ENCODE measurements at places on chromosomes 5 and 9.

DNA sequence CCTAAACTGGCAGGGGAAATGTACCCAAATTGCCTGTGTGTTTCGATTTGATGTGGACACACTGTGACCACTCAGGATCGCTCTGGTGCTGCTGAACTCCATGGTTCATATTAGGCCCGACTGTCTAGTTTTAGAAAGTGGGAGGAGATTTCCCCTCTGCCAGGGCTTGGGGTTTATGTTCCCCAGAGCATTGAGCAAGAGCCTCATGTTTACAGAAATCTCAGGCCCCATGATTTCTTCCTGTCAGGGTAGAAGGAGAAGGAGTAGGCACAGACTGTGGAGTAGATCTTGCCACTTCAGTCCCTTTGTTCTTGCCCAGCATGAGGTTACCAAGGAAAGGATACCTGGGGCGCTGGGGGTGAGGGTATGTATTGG, 40.8 kb upstream of the GLRX start:
- DNase-seq = no peak

- DNase-seq = no peak
These were observed 497.6 kb downstream of the NTRK2 start for GRCh38 chr9:85167146-85167545.

- no peak for DNase-seq
These were observed 111.0 kb downstream of the CD180 start for GRCh38 chr5:67085616-67086015.

DNA sequence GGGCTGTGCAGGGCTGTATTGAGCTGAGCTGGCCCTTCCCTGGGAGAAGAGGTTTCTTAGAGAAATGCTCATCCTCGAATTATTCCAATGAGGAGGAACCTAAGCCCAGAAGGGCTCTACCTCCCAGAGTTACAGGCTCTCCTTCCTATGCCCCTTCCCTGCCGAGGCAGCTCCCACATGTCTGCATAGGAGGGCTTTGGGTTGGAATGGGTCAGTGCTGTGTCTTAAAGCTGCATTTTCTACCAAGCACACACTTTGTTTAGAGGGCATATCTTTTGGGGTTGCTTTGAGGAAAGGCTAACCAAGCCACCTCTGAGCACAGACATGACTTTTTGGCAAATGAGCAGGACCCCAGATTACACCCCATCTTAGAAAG, 9.1 kb downstream of the NEK6 start:
- DNase-seq = no peak

DNA sequence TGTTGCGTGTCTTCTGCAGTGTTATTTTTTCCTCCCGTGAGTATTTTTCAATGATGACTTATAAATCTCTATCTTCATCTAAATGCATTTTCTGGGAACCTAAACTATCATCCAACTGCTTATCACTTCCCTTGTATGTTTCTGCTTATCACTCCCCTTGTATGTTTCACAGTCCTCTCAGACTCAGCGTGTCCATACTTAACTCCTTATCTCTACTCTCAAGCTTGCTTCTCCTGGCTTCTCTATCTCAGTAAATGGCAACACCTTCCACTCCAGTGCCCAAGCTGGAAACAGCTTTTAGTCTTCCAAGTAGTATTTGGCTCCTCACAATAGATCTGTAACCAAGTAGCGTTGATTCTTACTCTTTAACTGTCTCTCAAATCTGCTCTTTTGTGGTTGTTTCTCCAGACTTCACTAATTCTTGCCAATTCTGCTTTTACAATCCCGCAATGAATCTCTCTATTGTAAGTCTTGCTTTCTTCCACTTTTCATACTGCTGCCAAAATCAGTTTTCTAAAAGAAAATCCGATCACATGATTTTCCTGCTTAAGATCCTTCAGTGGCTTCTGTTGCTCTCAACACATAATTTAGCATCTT, 33.8 kb upstream of the TXNDC8 start:
- DNase-seq = no peak

GRCh38 chr9:77433675-77434445, 214.3 kb downstream of the GNA14 start:
- peak; percentile 59 for DNase-seq

- no peak for DNase-seq
These were observed 94.8 kb downstream of the AOPEP start for GRCh38 chr9:94821098-94821887.

- peak; percentile 57 for DNase-seq
These were observed 11.5 kb downstream of the SARDH start for GRCh38 chr9:133726401-133727276.

GRCh38 chr9:131419026-131419614, 25.2 kb downstream of the PRRC2B start:
- DNase-seq = no peak

DNA sequence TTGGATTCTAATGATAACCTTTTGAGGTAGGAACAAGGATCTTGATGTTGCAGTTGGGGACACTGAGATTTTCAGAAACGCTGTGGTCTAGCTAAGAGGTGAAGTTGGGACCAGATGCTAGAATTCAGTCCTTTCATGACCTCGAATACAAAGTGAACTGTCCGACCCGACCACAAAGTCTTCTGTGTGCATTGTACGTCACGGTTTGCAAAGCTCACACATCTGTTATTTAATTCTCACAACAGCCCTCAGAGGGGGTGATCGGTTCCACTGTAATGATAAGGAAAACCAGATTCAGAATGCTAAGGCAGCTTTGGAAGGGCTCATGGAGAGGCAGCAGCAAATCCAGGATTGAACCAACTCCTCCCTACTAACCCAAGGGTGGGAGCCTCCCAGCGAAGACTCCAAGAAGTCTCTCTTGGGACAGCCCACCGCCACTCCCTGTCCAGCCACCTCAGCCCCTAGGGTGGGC, 16.6 kb upstream of the KIF12 start:
- no peak for DNase-seq

- no peak for DNase-seq
These were observed 21.9 kb downstream of the STRBP start for GRCh38 chr9:123246534-123246933.

DNA sequence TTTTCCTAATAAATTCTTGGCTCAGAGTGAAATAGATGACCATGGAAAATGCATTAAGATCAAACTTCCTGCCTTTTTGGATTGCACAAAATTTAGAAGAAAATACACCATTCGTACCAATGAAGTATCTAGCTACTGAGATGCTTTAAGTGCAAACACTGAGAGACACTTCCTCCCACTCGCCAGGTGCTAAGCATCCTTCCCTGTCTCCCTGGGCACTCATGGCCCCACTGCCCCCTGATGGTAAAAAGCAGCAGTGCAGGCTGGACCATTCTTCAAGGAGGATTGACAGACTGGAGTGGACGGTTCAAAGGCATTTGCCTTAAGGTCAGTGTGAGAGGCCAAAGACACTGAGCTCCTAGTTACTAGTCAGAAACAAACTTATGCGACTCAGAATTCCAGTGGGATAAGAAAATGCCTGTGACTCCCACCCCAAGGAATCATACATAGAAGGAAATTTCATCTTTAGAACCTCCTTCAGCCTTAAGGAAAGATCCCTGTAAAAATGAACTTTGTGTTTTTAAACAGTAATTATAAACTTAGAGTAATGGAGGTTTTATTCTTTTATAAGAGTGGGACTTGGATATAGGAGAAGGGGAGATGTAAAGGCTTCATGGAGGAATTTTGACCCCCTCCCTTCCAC, 86.0 kb upstream of the SLC30A5 start:
- DNase-seq = peak; percentile 75

- DNase-seq = no peak
These were observed 143.3 kb downstream of the CDC42SE2 start for GRCh38 chr5:131406975-131407638.

- no peak for DNase-seq
These were observed 23.5 kb upstream of the ATG10 start for GRCh38 chr5:81948349-81948748.

DNA sequence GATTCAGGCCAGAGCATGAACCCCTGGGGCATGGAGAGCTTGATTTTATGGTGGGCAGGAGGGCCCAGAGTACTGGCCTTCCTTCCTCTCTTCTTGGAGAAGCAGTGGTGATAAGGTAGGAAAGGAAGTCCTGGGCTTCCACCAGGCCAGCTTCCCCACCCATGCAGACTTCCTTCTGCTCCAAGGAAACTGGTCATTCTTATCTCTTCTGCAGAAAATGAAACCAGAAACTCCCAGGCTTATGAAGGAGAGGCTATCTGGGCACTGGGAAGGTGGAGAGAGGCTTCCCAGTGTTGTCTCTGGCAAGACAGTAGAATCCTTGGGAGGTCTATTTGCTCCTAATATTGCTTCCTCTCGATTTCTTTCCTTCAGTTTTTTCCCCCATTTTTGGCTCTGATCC, 110.5 kb upstream of the EQTN start:
- DNase-seq = no peak

DNA sequence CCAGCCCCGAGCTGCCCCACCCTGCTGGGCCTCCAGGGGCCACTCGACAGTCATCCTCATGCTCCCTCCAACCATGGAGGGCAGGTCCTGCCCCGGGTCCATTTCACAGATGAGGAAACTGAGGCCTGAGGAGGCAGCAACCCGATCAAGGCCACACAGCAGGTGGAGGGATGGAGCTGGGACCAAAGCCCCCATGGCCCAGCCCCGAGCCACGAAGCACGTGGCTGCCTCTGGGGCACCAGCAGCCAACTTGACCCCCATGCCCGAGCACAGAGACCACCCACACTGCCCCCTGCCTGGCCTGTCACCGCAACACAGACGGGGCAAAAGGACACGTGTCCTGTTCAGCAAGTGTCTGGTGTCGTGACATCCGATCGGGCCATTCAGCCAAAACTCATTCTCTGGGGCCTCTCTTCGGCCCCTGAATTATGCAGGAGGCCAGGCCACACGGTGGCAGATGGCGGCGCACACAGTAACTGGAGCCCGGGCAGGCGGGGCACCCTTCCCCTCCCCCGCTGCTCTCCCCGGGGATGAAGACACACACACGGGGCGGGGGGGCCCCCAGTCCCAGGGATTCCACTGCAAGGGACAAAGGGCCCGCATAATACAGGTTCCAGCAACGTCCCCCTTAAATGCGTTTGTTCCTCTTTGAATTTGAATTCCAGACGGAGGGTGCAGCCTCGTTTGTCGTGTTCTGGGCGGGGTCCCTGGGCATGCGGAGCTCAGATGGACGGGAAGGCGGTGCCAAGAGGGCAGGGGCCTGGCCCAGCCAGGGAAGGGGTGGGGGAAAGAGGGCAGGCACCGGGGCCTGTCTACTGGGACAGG, 29.4 kb upstream of the TMEM250 start:
- DNase-seq = no peak

DNA sequence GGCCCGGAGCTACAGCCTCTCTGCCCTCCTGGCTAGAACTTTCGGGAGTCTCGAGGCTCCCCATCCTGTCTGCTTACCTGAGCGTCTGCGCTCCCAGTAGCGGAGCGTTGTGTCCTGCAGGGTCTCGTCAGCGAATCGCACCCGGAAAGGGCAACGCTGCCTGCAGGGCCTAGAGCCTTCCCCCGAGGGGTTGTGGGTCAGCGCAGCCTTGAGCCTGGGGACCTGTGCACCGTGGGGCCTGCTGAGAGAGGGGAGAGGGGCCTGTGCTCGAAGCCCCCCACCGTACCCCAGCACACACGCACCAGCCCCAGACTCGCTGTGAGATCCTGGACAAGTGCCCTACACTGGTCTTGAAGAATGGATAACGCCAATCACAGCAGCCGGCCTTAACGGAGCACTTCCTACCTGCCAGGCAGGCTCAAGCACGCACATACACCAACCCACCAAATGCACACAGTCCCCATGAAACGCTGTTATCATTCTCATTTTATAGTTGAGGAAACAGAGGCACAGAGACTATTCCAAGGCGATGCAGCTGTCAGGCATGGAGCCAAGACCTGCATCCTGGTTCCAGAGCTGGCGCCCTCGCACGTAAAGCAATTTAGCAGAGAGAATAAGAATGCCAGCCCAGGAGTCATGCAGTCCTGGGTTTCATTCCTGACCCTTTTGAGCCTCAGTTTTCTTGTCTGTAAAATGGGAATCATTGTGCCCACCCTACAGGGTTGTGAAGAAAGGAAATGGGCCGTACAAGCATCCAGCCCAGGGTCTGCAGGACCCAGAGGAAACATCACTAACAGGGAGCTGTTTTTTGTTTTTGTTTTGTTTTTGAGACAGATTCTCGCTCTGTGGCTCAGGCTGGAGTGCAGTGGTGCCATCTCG, 5.3 kb downstream of the C9orf50 start:
- DNase-seq = no peak

- DNase-seq = peak; percentile 42
These were observed 235.7 kb downstream of the HSPA4 start for GRCh38 chr5:133287500-133287899.

- DNase-seq = no peak
These were observed 26.7 kb downstream of the FOXI1 start for GRCh38 chr5:170132269-170132975.

DNA sequence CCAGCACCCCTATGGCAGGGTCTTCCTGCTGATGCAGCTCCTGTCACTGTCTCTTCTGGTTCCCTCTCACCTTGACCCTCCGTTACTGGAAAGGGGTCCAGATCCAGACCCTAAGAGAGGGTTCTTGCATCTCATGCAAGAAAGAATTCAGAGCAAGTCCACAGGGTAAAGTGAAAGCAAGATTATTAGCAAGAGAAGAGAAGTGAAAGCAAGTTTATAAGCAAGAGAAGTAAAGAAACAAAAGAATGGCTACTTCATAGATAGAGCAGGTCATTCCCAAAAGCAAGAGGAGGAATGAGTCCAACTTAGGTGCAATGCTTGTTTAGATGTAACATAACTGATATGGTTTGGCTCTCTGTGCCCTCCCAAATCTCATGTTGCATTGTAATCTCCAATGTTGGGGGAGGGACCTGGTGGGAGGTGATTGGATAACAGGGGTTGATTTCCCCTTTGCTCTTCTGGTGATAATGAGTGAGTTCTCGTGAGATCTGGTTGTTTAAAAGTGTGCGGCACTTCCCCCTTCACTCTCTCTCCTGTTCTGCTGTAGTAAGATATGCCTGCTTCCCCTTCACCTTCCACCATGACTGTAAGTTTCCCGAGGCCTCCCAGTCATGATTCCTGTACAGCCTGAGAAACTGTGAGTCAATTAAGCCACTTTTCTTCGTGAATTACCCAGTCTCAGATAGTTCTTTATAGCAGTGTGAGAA, 183.3 kb downstream of the MED10 start:
- no peak for DNase-seq

- no peak for DNase-seq
These were observed 77.2 kb downstream of the PAX5 start for GRCh38 chr9:36956908-36957307.

GRCh38 chr5:73938280-73938937, 312.4 kb downstream of the ARHGEF28 start:
- no peak for DNase-seq

- no peak for DNase-seq
These were observed 21.8 kb downstream of the DENND4C start for GRCh38 chr9:19252174-19252884.

- DNase-seq = no peak
These were observed 45.2 kb upstream of the NOTCH1 start for GRCh38 chr9:136590821-136591752.

All from left kidney (tissue), 8 donors.